Endothelial cell (in vitro differentiated cells): ENCODE measurements at places on chromosomes 16 and 17.
A peak's percentile ranks its signal among the peaks of the same experiment; 100 is the strongest.

- peak; percentile 70 for DNase-seq
Measured at GRCh38 chr17:48054238-48055185, 6.4 kb downstream of the NFE2L1 start.

DNA sequence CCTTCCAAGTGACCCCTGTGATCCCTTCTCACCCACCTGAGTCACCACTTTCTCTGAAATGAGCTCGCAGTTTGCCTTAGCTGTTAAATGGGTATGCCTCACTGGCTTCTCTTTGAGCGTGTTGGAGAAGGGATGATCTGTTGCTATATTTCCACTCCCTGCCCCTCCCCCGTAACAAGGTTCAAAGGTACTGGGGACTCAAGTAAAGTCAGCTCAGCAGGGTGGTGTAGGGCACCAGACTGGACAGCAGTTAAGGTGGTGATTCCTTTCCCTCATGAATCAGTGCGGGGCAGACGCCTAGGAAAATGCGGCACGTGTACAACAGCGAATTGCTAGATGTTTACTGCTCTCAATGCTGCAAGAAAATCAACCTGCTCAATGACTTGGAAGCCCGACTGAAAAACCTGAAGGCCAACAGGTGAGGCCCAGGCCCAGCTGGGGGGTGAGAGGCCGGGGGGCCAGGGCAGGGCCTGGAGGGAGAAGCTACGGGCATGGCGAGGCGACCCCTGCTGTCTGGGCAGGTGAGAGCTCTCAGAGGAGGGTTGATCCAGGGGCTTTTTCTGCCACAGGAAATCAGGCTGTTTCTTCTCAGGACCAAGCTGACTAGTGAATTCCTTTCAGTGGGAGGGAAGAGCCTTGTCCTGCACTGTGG lies 130.3 kb downstream of the RAB11FIP4 start:
- DNase-seq: no peak

DNA sequence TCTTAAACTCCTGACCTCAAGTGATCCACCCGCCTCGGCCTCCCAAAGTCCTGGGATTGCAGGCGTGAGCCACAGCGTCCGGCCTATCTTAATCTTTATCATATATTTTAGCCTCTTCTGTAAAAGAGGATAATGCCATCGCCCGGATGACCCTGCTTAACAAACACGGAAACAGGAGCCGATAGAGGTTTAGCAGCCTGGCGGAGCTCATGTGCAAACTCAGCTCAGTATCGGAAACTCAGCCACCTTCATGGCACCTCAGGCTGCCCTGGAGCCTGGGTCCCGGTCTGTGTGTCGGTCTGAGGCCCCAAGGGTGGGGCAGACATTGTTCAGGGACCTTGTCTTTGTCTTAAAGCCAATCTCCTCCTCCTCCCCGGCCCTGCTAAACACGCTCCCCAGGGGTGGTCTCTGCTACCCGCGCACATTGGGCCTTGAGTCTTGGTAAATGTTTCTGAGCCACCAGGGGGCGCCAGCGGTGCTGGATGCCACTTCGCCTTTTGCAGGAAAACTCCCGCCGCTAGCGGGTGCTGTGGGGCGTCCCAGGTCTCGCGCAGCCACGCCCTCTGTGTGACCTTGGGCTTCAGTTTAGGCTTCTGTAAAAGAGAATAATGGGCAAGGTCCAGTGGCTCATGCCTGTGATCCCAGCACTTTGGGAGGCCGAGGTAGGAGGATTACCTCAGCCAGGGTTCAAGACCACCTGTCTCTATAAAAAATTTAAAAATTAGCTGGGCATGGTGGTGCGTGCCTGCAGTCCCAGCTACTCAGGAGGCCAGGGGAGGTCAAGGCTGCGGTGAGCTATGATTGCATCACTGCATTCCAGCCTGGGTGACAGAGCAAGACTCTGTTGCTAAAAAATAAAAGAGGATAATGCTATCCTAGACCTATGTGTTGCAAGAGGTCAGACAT lies 2.7 kb downstream of the CETP start:
- DNase-seq: peak; percentile 95

DNA sequence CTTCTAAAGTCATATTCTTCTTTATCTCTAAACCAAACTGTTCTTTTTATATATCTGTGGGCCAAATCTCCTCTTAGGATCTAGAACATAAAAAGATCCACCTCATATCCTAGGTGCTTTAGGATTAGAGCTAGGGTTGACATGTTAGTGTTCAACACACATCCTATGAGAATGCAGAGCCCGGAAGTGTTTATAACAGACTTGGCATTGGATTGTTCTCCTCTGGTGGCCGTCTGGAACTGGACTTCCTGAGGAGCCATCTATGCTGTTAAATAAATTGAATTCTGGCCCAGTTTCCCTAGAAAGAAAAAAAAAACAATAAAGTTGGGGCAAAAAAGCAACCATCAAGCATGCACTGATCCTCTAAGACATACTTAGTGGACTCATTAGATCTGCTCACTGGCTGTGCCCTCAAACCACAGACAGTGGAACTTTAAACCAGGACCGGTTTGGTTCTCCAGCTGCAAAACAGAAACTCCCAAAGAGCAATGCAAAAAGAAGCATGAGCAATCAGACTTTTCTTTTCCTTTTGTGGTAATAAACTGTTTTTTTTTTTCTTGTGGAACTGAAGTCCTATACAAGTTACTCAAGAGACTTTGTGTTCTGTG lies 182.5 kb downstream of the ZNF18 start:
- no peak for DNase-seq

DNA sequence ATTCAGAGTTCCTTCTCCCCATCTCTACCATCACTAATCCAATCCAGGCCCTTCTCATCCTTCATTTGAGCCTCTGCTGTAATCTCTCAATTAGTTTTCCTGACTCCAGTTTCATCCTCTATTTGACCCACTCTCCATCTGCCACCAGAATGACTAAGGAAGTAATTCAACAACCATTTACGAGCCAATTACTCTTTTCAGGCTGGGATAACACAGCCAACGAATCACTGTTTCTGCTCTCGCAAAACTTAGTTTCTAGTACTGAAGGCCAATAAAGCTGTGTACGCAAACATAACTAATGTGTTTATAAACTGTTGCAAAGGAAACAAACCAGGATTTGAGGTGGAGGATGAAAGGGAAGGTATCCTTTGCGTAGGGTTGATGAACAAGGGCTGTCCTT lies 53.7 kb downstream of the MAP2K6 start:
- no peak for DNase-seq

DNA sequence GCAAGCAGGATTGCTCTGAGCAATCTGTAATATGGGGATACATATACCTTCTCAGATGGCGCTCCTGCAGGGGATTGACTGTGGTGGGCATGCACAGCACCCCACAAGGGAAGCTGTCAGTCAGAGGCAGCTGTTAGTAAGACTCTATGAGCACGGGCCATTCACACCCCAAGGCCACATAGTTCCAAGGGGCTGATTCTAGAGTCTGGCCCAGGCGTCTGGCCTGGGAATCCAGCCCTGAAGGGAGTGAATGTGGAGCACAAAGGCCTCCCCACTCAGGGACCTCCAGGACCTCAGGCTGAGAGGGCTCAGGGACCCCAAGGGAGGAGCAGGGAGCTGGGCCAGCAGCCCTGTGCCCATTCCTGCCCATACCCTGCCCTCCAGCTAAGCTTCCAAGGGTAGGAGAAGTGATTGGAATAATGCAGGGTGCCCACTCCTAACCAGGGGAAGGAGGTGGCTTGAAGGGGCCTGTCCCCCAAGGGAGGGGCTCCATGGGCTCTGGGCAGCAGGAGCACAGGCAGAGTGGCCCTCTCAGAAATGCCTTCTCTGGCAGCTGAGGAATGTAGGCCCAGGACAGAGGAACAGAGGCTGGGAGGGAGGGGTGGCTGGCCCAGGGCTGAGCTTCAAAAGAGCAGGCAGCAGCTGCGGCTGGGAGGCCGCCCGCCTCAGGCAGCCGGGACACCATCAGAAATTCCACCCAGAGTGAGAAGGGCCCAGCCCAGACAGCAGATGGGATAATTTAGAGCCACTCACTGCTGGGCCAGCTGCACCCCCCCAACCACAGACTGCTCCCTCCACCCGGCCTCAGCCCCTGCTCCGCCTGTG lies 48.9 kb upstream of the MRPS23 start:
- DNase-seq: no peak

DNA sequence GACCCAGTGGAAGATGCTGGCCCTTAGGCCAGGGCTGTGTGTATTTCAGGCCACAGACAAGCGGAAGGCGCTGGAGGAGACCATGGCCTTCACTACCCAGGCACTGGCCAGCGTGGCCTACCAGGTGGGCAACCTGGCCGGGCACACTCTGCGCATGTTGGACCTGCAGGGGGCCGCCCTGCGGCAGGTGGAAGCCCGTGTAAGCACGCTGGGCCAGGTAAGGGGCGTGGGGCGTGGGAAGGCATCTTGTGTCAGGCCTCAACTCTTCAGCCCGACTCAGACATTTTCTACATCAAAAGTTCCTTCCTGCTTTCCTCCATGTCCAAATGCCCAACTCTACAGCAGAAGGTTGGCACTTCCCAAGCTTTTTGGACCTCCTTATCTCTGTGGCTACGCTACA lies 6.0 kb downstream of the ABI3 start:
- no peak for DNase-seq

- DNase-seq: peak; percentile 44
Measured at GRCh38 chr17:3963237-3964201, 718 bp downstream of the ATP2A3 start.
